ENCODE measurements at places on chromosomes 5 and 9.

DNA sequence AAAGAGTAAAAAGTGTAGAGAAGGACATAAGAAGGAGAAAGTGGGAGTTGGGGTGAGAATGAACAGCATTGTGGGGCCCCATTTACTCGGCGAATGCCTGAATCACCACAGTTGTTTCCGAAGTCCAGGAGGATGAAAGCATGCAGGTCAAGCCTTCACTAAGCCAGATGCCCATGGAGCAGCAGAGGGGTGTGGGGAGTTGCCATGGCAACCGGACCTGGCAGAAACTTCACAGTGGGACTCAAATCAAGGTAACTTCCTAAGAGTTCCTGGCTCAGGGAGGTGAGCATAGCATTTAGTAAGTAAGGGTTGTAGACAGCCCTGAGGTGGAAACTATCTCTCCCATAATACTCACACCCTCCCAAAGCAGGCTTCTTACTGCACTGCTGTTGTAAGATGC is 357.1 kb downstream of the TRIM32 start:
- no peak for DNase-seq

- peak; percentile 76 for DNase-seq
Observed at GRCh38 chr5:84688566-84688965, 303.9 kb upstream of the EDIL3 start.

GRCh38 chr9:136117916-136118319 is 757 bp downstream of the TMEM250 start:
- DNase-seq, result no peak

DNA sequence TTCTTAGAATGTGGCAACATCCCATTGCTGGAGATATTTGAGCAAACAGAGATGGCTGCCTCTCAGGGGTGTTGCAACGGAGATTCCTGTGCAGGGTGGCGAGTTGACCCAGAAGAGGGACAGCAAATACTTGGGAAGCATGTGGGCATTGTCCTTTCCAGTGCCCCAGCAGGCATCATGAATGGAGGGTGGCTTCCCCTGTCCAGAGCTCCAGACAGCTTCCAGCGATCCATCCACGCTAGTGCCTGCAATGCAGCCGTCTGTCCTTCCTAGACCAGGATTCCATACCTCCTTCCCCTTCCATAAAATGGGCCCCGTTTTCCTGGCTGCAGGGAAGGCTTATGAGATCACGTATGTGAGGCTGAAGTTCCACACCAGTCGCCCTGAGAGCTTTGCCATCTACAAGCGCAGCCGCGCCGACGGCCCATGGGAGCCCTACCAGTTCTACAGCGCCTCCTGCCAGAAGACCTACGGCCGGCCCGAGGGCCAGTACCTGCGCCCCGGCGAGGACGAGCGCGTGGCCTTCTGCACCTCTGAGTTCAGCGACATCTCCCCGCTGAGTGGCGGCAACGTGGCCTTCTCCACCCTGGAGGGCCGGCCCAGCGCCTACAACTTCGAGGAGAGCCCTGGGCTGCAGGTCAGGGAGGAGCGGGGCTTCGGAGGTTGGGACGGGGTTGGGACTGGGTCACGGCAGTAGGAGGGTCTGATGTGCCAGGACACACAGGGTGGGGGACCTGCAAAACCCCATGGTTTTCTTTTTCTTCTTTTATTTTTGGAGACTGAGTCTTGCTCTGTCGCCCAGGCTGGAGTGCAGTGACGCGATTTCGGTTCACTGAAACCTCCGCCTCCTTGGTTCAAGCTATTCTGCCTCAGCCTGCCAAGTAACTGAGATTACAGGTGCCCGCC is 17.2 kb downstream of the LAMC3 start:
- no peak for DNase-seq

- DNase-seq, result peak; percentile 72
Observed at GRCh38 chr9:6096821-6097220, 81.4 kb upstream of the RANBP6 start.

- no peak for DNase-seq
Observed at GRCh38 chr5:96141749-96142148, 180.1 kb upstream of the ELL2 start.

- no peak for DNase-seq
Observed at GRCh38 chr5:35656721-35657120, 39.1 kb downstream of the SPEF2 start.

- no peak for DNase-seq
Observed at GRCh38 chr5:119379942-119380547, 24.2 kb downstream of the TNFAIP8 start.

DNA sequence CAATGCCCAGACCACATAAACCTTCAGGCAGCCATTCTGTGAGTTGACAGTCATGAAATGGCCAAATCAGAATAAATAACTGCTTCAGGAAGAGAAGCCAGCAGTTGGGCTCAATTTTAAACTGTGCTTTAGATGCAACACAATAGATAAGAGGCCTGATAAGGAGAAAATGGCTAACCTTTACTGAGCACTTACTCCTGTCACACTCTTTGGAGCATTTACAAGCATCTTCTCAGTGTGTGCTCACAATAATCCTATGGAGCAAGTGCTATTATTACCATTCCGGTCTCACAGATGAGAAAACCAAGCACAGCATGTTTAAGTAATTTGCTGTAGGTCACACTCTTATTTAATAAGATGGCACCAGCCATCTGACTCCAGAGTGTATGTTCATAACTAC is 11.5 kb upstream of the SH3RF2 start:
- no peak for DNase-seq

- no peak for DNase-seq
Observed at GRCh38 chr9:123310551-123311249, 42.3 kb upstream of the STRBP start.

DNA sequence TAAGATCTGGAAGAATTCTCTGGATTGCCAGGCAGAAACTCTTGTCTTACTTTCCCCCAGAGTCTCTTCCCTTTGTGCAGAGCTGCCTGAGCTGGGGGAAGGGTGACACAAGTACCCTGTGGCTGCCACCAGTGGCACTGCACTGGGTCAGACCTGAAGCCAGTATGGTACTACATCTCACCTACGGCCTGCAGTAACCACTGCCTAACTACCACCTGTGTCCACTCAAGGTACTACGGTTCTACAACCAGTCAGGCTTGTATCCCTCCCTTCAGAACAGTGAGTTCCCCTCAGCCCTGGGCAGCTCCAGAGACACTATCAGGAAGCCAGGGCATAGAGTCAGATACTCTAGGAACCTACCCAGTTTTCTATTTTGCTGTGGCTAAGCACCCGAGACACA is 212.0 kb upstream of the POU5F2 start:
- no peak for DNase-seq

DNA sequence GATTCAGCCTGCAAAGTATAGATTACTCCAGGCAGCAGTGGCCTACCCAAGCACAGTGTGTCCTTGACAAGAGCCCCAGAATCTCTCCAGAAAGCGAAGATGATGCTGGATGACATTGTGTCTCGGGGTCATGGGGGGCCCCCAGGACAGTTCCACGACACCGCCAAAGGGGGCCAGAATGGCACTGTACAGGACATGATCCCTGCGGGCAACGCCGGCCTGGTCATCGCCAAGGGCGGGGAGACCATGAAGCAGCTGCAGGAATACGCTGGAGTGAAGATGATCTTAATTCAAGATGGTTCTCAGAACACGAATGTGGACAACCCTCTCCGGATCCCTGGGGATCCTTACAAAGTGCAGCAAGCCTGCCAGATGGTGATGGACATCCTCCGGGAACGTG is 107.0 kb upstream of the MTAP start:
- no peak for DNase-seq

- DNase-seq, result no peak
Observed at GRCh38 chr5:61744690-61745619, 412.9 kb downstream of the ZSWIM6 start.

GRCh38 chr5:106481374-106481773 is 1189.4 kb downstream of the EFNA5 start:
- no peak for DNase-seq

GRCh38 chr5:5979761-5980537 is 398.4 kb downstream of the MED10 start:
- DNase-seq, result no peak

DNA sequence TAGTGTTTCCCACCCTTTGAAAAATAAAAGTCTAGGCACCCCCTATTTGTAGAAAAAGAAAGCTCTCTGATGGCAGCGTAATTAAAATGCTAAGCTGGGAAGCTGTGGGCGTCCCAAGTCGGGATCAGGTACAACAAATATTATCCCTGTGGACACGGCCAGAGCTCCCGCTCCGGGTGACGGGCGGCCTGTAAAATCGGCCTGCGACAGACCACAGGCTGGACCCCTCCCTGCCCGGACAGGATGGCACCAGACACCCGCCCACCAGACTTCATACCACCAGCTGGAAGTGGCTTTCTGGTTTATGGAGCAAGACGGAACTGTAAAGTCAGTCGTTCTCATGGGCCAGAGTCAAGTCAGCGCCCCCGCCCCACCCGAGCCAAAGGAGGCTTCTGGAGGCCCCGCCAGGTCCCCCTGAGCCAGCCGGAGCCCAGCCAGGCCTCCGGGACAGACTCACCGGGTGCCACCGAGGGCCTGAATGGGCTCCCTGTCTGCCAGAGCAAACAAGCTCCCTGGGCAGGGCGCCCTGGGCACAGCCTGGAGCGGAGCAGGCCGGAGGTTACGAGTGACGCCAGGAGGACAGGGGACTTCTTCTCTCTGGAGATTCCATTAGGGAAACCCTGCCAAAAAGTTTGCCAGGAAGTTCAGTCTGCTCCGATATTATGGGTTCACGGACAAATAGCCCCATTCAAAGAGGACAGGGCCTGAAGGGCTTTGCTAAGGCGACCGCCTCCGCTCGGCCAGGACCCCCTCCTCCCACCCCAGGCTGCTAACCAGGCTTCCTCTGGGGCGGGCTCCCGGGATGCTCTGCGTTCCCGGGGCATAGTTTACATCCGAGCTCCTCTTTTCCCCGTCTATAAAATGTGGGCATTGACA is 173.7 kb downstream of the ERCC6L2 start:
- DNase-seq, result no peak

- no peak for DNase-seq
Observed at GRCh38 chr5:76106149-76106548, 23.0 kb downstream of the SV2C start.

DNA sequence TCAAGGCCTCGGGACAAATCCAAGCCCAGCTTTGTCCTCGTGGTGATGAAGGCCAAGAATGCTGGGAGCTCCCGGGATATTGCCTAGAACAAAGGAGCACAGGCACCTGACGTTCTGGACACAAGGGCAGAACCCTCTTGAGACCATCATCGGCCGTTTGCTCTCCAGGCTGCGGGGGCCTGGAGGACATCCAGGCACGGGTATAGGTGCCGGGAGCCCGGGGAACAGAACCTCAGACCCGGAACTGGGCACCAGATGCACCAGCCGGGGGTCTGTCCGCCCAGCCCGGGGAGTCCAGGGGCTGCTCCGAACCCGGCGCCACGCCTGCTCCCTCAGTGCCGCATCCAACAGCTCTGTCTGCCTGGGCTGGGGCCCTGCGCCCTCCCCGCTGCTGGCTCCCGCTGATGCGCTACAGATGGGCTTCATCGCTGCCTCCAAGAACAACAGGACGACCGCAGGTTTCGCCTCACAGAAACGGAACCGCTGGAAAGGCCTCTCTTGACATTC is 88.0 kb downstream of the ADAMTS2 start:
- DNase-seq, result no peak

DNA sequence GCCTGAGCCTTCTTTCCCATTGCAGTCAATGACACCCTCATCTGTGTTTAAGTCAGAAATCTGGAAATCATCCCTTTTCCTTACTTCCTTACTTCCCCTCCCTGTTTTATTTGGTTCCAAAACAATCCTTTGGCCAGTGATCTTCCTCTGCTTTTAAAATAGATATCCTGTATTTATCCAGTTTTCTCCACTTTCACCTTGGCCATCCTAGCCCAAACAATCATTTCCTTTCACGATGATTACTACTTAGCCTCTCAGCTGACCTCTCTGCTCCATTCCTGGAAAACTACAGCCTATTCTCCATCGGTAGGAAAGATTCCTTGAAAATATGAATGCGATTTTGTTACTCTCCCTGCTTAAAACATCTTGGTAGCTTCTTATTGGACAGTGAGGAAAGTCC is 565.4 kb downstream of the TLR4 start:
- DNase-seq, result no peak
